SK-N-DZ (cell line): ENCODE measurements at places on chromosomes 1 and 21.

- DNase-seq: no peak
Measured at GRCh38 chr1:117818456-117818855, 111.0 kb downstream of the GDAP2 start.

DNA sequence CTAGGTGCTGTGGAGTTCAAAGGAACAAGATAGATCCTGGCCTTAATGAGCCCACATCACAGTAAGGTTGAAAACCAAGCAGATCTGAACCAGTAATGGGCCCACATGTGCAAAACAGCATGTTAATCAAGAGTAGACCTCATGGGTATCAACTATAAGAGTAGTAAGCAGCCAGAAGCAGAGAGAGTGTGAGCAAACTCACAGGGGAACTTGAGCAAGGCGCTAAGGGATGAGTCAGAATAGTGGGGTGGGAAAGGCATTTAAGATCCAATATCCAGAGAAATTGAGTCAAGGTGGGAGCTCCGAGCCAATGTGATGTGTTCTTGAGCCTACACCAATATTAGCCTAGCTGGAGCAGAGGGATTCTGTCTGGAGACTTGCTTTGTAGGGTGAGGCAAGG, 52.4 kb upstream of the GJA5 start:
- no peak for DNase-seq

DNA sequence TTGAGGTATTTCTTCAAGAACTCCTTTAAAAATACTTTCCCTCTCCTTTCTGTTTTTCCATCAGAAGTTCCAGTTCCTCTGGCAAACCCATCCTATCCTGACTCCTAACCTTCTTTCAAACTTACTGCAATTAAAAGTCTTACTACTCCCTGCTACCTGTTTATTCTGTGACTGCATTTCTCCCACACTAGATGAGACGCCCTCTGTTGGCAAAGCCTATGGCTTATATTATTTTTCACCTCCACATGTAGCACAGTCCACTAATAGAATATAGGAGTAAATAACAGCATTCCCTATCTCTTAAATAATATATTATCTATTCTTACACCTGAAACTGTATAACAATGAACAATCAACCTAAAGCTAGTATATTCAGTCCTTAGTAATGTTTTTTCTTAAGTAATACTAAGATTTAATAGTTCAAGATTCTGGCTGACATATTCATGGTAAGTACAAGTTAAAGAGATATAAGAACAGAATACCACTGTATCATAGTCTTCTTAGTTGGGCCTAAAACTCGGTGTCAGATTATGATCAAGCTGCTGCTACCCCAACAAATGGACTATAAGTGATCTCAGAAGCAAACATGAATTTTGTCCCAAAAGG, 54.8 kb downstream of the RAB3GAP2 start:
- DNase-seq: no peak

- peak; percentile 46 for DNase-seq
Measured at GRCh38 chr1:202034683-202035462, 24.5 kb downstream of the ELF3 start.

DNA sequence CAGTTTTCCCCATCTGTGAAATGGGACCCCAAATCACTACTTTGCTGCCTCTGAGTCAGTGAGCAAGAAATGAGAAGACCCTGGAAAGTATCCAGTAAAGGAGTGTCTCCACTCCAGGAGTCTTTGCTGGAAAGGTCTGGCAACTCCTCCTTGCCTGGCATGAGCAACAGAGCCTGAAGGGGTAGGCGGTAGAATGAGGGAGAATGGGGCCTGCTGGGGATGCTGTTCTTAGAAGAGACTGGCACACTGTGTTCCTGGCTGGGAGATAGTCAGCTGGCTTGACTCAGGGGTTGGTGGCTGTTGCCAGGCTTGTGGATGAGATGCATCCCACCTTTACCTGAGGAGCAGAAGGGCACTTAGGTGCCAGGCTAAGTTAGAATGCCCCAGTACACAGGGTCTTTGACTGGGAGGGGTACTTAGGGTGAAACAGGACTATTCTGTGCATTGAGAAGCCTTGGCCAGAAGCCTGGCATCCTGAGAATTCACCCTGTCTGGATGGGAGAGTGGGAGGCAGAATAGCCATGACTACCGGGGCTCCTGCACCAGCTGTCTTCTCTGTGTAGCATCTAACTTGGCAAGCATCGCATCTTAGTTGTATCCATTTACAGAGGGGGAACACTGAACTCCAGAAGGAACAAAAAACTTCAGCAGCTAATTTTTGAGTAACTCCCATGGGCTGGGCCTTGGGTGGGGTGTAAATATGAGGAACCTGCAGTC, 2.5 kb downstream of the MFSD2A start:
- no peak for DNase-seq

DNA sequence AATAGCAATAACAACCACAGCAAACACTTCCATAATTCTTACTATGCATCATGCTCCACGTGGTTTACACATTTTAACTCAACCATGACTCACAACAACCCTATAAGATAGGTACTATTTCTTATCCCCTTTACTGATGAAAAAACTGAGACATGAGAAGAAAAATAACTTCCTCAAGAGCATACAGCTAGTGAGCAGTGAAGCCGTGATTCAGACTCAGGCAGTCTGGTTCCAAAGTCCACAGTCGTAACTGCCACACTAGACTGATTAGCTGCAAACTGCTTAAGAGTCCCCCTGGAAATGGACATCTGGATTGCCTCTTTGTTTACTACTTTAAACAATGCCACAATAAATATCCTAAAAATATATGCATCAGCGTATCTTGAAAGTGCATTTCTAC, 55.7 kb downstream of the PLD5 start:
- DNase-seq: no peak

- no peak for DNase-seq
Measured at GRCh38 chr1:84143796-84144565, at the start of gene PRKACB. TSS of gene PRKACB (plus strand) at chr1:84144271. CDS start at chr1:84144362, 91 bp downstream.

DNA sequence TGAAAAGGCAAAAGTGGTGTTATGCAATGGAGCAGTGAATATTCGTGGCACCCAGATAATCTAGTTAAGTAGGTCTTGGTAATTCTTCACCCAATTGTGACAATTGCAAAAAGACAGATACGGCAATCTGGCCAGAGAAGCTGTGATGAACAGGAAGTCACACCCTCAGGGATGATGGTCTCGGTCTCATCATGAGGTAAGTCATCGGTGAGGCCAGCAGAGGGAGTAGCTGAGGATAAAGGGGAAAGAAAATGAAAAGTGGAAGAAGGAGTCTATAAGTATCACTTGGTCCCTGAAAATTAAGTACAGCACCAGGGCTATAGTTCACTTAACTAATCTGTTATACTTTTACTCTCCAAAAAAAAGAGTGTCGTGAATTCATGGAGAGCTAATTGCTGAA, 258.8 kb upstream of the NCAM2 start:
- peak; percentile 19 for DNase-seq

DNA sequence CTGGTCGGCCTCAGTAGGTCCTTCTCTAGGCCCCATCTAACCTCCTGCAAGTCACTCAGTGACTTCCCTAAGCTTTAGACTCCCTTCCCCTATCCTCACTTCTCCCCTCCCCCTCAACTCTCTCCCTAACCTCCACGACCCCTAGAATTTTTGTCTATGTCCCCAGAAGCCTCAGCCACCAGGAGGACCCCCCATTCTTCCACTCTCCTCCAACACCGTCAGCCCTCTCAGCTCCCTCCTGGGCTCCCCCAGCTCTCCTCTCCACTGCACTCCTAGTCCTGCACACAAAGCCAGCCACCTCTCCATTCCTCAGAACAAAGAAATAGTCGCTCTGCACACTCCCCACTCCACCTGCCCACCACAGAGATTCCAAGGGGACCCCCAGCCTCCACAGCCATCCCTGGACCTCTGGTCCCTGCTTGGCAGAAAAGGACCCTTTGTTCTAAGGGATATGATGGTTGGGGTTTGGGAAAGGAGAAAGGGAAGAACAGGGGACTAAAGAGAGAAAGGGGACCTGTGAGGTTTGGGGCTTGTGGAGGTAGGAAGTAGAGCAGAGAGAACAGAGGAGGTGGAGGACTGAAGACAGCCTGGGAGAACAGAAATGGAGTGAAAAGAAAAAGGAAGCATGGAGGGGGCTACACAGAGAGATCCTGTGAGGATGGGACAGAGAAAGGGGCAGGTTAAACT, 2.8 kb downstream of the ARHGEF2 start:
- no peak for DNase-seq

GRCh38 chr1:244865820-244866219, 1.5 kb upstream of the HNRNPU start:
- no peak for DNase-seq
